ENCODE measurements at places on chromosomes 3 and 15. TPM values are rescaled to one million over a fixed set of nuclear protein-coding genes. Genes with fewer than 3 reads are reported as not detected.
A peak's percentile ranks its signal among the peaks of the same experiment; 100 is the strongest.

HRG gene
- polyA plus RNA-seq = not detected

SQOR gene
- polyA plus RNA-seq = 0.73 TPM

SNAPC5 gene
- 59.5 TPM for polyA plus RNA-seq

EOMES gene
- not detected for polyA plus RNA-seq

PAK6 gene
- 8.3 TPM for polyA plus RNA-seq

MELTF gene
- polyA plus RNA-seq = 16.0 TPM

FANCD2OS gene
- not detected for polyA plus RNA-seq

DNA sequence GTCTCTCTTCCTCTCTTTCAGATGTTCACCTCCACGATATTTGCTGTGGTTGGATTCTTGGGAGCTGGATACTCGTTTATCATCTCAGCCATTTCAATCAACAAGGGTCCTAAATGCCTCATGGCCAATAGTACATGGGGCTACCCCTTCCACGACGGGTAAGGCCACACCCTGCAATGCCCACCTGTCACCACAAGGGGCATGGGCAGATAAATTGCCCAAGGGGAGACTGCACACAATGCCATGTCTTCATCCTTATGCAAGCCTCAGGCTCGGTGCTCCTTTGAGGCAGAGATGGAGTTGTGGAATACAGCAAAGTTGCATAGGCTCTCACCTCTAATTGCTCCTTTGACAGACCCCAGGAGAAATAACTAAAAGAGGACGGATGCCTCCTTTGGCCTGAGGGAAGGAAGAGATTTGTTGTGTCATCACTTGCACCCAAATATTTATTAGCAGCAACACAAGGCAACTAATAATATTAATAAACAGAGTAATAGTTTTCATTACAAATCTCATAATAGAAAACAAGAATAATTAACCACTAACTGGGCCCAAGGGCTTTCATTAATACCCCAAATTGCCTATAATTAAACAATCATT is 13.2 kb downstream of the TM4SF4 start:
- no peak overlapping the region for H3K4me3 ChIP-seq
- no peak for DNase-seq
- no peak overlapping the region for H3K27ac ChIP-seq
- H3K4me1 ChIP-seq = no peaks in the 10 kb centered on the region

DNA sequence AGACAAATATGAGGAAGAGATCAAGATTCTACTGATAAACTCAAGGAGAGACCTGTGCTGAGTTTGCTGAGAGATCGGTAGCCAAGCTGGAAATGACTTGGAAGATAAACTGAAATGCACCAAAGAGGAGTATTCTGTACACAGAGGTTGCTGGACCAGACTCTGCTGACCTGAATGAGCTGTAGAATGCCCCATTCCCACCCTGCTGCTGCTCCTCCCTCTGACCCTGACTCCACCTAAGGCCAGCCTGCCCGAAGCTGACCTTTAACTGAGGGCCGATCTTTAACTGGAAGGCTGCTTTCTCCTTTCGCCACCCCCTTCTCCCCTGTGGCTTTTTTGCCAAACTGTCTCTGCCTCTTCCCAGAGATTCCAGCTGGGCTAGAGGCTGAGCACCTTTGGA is 34.6 kb downstream of the CDIN1 start:
- peak overlapping the region; percentile 78 for H3K27ac ChIP-seq
- peaks cover 56% of the 10 kb centered on the region for H3K4me1 ChIP-seq

GRCh38 chr3:13590841-13591520 is 42.1 kb downstream of the FBLN2 start:
- H3K27ac ChIP-seq = no peak overlapping the region
- no peak overlapping the region for H3K4me3 ChIP-seq
- peaks cover 29% of the 10 kb centered on the region for H3K4me1 ChIP-seq
- H3K27me3 ChIP-seq = no peaks in the 10 kb centered on the region
- DNase-seq = no peak

DNA sequence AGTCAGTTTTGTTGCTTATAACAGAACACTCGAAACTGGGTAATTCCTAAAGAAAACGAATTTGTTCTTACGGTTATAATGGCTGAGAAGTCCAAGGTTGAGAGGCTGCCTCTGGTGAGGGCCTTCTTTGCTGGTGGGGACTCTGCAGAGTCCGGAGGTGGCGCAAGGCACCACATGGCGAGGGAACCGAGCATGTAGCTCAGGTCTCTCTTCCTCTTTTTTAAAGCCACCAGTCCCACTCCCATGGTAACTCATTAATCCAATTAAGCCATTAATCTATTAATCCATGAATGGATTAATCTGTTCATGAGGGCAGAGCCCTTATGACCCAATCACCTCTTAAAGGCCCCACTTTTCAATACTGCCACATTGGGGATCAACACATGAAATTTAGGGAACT is 50.0 kb downstream of the ROPN1B start:
- H3K27ac ChIP-seq = no peak overlapping the region
- no peaks in the 10 kb centered on the region for H3K27me3 ChIP-seq
- H3K36me3 ChIP-seq = no peaks in the 10 kb centered on the region
- H3K4me3 ChIP-seq = no peak overlapping the region
- DNase-seq = no peak
- H3K4me1 ChIP-seq = no peaks in the 10 kb centered on the region

DNA sequence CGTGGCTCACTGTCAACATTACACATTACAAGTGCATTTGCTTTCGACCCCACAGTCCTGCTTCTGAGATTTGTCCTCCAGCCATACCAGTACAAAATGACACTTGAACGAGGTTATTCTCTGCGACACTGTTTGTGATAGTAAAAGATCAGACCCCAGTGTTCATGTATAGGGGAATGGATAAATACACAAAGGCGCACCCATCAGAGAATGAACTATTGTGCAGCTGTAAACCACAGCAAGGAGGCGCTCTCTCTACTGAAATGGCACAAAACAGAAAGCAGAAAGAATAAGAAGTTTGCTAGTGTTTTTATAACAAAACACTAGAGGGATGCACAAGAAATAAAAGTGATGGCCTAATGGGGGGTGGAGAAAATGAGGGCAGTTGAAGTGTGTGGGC is 4.9 kb upstream of the CHSY1 start:
- H3K27ac ChIP-seq = no peak overlapping the region
- H3K36me3 ChIP-seq = no peaks in the 10 kb centered on the region
- H3K27me3 ChIP-seq = no peaks in the 10 kb centered on the region
- no peak for DNase-seq
- peaks cover 19% of the 10 kb centered on the region for H3K4me1 ChIP-seq

- peaks cover 11% of the 10 kb centered on the region for H3K27me3 ChIP-seq
- no peaks in the 10 kb centered on the region for H3K36me3 ChIP-seq
- H3K4me1 ChIP-seq = peaks cover 56% of the 10 kb centered on the region
- DNase-seq = no peak
- peak overlapping the region; percentile 86 for H3K27ac ChIP-seq
- no peak overlapping the region for H3K4me3 ChIP-seq
Observed at GRCh38 chr15:40295297-40295696, 12.4 kb upstream of the ANKRD63 start.

- H3K36me3 ChIP-seq = peaks cover 7% of the 10 kb centered on the region
- H3K4me3 ChIP-seq = no peak overlapping the region
- H3K4me1 ChIP-seq = peaks cover 13% of the 10 kb centered on the region
- DNase-seq = no peak
- no peak overlapping the region for H3K27ac ChIP-seq
- H3K27me3 ChIP-seq = no peaks in the 10 kb centered on the region
Observed at GRCh38 chr3:50248387-50248786, 12.4 kb downstream of the GNAI2 start.

DNA sequence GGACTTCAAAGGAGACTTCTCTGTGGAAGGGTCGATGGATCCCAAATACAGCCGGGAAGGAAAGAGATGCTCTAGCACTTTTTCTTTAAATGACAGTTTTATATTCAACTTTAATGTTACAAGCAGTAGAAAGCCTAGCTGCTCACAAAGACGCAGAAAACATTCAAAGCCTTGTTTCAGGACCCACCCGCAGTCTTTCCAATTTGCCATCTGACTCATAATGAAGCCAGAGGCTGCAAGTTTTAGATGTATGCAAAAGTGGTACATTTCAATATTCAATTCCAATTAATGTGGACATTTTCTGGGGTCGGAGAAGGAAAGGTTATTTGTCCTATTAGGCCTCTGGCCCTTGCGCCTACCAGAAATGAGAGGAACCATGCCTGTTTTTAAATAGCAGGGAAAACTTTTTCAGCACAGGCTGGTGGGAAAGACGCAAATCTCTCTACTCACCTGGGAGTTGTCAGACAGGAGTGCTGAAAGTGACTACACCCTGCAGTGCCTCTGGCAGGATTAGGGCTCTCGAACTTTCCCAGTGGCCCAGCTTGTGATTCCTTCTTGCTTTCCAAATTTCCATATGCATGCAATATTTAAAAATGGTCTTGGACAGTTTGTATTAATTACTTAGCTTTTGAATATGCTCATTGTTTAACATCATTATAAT is 117.4 kb upstream of the MBNL1 start:
- H3K4me3 ChIP-seq = no peak overlapping the region
- DNase-seq = no peak
- H3K27me3 ChIP-seq = no peaks in the 10 kb centered on the region
- peaks cover 4% of the 10 kb centered on the region for H3K4me1 ChIP-seq
- H3K27ac ChIP-seq = peak overlapping the region; percentile 5

GRCh38 chr3:25904206-25904605 is 114.3 kb downstream of the OXSM start:
- no peaks in the 10 kb centered on the region for H3K4me1 ChIP-seq
- no peak for DNase-seq
- no peaks in the 10 kb centered on the region for H3K36me3 ChIP-seq
- H3K27me3 ChIP-seq = no peaks in the 10 kb centered on the region
- no peak overlapping the region for H3K27ac ChIP-seq

- H3K4me3 ChIP-seq = no peak overlapping the region
- no peaks in the 10 kb centered on the region for H3K27me3 ChIP-seq
- H3K36me3 ChIP-seq = no peaks in the 10 kb centered on the region
- H3K27ac ChIP-seq = no peak overlapping the region
- no peaks in the 10 kb centered on the region for H3K4me1 ChIP-seq
- DNase-seq = no peak
Observed at GRCh38 chr15:81069356-81069755, 64.7 kb upstream of the CFAP161 start.

DNA sequence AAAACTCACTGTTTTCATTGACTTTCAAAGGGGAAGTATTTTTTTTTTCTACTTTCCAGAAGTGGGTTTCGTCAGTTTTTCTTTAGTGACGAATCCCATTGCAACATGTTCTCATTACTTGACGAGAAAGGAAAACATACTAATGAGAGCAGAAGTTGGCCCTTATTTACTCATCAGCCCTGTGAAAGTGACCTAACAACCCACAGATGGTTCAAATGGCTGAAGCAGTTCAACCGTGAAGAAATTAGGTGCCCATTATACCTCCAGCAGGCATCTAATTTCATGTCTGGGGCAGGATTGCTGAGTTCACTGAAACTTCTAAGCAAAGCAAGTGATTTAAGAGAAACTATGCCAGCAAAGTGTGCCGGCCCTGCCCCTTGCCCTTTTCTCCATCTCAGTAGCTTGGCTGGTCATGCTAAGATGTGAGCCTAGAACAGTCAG is 9.0 kb downstream of the AQP9 start:
- no peak overlapping the region for H3K4me3 ChIP-seq
- no peaks in the 10 kb centered on the region for H3K27me3 ChIP-seq
- H3K4me1 ChIP-seq = no peaks in the 10 kb centered on the region
- DNase-seq = no peak
- H3K36me3 ChIP-seq = no peaks in the 10 kb centered on the region

GRCh38 chr15:100008258-100008657 is 275.0 kb upstream of the LYSMD4 start:
- H3K4me3 ChIP-seq = no peak overlapping the region
- no peaks in the 10 kb centered on the region for H3K4me1 ChIP-seq
- H3K27ac ChIP-seq = no peak overlapping the region
- no peaks in the 10 kb centered on the region for H3K27me3 ChIP-seq

GRCh38 chr3:12187448-12188327 is 29.0 kb upstream of the TIMP4 start:
- peak; percentile 77 for DNase-seq
- no peak overlapping the region for H3K4me3 ChIP-seq
- no peak overlapping the region for H3K27ac ChIP-seq
- no peaks in the 10 kb centered on the region for H3K27me3 ChIP-seq
- H3K36me3 ChIP-seq = no peaks in the 10 kb centered on the region
- H3K4me1 ChIP-seq = peaks cover 5% of the 10 kb centered on the region

GRCh38 chr3:130342821-130343661 is 2.4 kb upstream of the COL6A5 start:
- H3K4me1 ChIP-seq = no peaks in the 10 kb centered on the region
- H3K4me3 ChIP-seq = no peak overlapping the region
- H3K27me3 ChIP-seq = peaks cover 52% of the 10 kb centered on the region
- H3K27ac ChIP-seq = no peak overlapping the region

DNA sequence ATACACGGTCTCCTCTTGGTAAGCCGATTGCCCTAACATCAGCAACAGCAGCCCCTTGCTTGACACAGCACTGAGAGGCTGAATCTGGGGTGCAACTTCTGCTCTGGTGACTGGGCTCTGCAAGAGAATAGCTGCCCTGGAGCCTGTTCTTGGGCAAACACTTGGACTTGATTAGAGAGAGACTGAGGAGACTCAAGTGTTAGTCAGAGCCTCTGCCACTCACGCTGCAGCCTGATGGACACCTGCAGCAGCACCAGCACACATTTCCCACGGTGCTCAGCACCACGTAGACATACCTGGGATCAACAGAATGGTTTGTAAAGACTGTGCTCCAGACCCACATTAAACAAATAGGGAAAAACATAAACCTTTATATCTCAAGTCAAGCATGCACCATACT is 35.8 kb upstream of the UMPS start:
- H3K36me3 ChIP-seq = no peaks in the 10 kb centered on the region
- H3K27ac ChIP-seq = no peak overlapping the region
- H3K4me3 ChIP-seq = no peak overlapping the region
- H3K4me1 ChIP-seq = peaks cover 10% of the 10 kb centered on the region
- H3K27me3 ChIP-seq = no peaks in the 10 kb centered on the region

DNA sequence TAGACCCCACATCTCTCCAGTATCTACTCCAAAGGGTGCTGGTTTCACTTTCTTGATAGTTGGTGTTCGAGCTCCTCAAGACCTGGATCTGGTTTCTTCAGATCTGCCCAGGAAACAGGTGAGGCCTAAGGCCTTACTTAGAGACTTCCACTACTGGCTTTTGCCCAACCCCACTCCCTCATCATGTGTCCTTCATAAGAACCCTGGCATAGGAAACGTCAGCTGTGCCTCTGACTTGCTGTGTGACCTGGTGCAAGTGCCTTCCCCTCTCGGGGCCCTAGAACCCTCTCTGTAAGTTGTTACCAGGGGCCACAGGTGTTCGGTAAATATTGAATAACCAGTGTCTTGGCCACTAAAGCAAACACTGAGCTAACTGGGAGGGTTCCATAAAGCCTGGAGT is 3.9 kb downstream of the OXTR start:
- no peak overlapping the region for H3K27ac ChIP-seq
- peaks cover 62% of the 10 kb centered on the region for H3K27me3 ChIP-seq
- no peaks in the 10 kb centered on the region for H3K36me3 ChIP-seq
- DNase-seq = no peak

GRCh38 chr15:36334059-36334458 is 245.4 kb upstream of the CDIN1 start:
- H3K27me3 ChIP-seq = no peaks in the 10 kb centered on the region
- H3K36me3 ChIP-seq = no peaks in the 10 kb centered on the region
- H3K27ac ChIP-seq = peak overlapping the region; percentile 63
- H3K4me3 ChIP-seq = no peak overlapping the region
- peaks cover 3% of the 10 kb centered on the region for H3K4me1 ChIP-seq

- H3K4me1 ChIP-seq = no peaks in the 10 kb centered on the region
- no peak overlapping the region for H3K27ac ChIP-seq
- no peaks in the 10 kb centered on the region for H3K36me3 ChIP-seq
- H3K4me3 ChIP-seq = no peak overlapping the region
- no peak for DNase-seq
- H3K27me3 ChIP-seq = no peaks in the 10 kb centered on the region
Observed at GRCh38 chr3:150681057-150681456, 22.7 kb downstream of the ERICH6 start.
